ENCODE measurements at places on chromosomes 4 and X.

- DNase-seq, result no peak
These were observed 357.2 kb upstream of the FAM241A start for GRCh38 chr4:111788099-111788498.

- no peak for DNase-seq
These were observed 5.7 kb downstream of the ARL13A start for GRCh38 chrX:100975212-100975611.

DNA sequence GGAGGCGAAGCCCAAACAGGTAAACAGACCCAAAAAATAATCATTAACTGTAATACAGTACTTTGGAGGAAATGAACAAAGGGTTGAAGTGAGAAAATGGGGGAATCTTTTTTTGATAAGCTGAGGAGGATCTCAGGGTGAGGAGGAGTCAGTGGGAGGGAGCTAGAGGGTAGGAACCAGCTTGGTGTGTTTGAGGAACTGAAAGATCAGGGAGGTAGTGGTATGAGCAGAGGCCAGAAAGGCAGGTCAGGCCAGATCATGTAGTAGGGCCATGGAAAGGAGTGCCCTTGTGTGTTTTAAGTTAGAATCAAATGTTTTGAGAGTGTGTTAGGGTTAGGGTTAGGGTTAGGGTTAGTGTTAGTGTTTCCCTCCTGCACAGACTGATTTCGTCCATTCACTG is 48.8 kb downstream of the PPP2R2C start:
- DNase-seq, result no peak

DNA sequence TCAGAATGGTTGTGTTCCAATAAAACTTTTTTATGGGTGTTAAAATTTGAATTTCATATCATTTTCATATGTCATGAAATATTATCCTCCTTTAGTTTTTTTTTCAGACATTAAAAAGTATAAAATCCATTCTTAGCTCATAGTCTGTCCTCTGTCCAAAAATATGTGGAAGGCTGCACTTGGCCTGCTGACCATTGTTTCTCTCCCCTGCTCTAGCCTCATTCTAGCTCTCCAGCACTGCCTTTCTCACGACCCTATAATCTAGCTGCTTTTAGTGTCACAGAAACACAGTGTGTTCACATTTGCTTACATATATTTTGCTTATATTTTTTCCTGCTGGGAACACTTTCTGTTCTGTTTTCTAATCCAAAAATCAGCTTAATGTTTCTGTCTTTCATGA is 165.0 kb upstream of the ANK2 start:
- no peak for DNase-seq

DNA sequence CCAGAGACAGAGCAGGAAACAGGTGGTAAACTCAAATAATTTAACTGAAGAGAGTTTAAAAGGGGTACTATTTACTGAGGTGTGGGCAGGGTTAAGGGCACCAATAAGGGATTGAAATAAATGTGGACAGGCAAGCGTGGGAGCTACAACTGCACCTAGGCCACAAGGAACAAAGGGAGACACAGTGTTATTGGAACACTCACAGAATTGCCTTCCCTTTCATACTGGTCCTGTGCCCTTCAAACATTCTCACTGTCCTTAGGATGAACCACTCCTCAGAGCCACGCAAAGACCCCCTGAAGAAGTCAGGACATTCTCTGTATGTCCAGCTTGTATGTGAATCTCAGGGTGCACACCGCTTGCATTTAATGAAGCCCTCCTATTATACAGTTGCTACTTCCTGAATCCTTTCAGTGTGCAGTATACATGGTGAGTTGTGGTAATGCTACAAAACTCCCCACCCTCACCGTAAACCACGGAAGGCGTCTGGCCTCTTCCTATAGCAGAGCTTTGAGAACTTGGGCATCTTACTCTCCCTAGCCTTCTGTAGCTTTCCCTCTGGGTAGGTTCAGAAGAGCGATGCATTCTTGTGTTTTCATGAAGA is 9.6 kb upstream of the MRPL1 start:
- no peak for DNase-seq

DNA sequence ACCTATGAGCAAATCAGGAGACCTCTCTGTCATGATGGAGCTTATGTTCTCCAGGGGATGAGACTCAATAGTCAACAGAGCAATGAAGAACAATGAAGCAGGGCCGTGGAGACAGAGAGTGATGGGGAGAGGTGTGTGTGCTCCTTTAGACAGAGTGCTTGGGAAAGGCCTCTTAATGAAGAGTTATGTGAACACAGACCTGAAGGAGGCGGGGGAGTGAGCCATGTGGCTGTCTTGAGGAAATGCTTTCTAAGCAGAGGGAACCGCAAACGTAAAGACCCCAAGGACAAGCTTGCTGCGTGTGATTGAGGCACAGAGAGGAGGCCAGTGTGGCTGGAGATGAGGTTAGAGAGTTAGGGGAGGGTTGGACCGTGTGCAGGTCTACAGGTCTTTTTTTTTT is 53.1 kb downstream of the CHRNA9 start:
- no peak for DNase-seq

GRCh38 chrX:151694661-151695582 is at the start of gene PRRG3:
PRRG3 (plus strand) TSS chrX:151695458; CDS start chrX:151698815, 3,357 bp downstream.
- DNase-seq, result no peak

DNA sequence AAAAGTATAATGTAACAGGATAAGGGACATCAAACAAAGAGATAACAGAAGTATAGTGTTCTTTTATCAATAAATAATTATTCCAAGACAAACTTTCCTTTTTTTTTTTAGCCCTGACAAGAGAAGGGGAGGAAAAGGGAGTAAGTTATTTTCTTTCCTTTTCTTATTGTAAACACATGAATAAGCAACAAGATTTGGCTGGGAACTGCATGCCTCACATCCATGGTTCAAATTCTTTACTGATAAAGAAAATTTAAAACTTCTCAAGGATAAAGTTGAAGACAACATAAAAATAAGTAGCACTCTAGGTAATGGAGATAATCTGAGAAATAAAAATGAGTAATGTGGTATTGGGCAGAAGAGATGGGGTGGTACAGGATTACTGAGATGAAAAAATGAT is 71.6 kb downstream of the NEK1 start:
- no peak for DNase-seq

DNA sequence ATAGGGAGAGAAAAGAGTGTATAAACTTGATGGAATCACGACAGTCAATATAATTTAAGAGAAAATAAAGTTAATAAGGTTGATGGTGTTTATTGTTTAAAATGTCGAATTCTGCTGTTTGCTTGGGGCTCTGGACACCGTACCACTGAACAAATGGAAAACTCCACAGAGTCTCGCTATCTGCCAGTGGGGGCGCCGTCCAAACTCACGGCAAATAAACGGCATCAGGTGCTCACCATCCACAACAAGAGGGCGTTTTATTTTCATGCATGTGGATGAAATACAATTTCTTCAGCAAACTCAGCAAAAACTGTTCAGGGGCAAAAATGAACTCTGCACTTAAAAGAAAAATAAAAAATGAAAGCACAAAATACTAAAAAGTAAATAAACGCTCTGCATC is 46.6 kb upstream of the FAM47C start:
- DNase-seq, result no peak

DNA sequence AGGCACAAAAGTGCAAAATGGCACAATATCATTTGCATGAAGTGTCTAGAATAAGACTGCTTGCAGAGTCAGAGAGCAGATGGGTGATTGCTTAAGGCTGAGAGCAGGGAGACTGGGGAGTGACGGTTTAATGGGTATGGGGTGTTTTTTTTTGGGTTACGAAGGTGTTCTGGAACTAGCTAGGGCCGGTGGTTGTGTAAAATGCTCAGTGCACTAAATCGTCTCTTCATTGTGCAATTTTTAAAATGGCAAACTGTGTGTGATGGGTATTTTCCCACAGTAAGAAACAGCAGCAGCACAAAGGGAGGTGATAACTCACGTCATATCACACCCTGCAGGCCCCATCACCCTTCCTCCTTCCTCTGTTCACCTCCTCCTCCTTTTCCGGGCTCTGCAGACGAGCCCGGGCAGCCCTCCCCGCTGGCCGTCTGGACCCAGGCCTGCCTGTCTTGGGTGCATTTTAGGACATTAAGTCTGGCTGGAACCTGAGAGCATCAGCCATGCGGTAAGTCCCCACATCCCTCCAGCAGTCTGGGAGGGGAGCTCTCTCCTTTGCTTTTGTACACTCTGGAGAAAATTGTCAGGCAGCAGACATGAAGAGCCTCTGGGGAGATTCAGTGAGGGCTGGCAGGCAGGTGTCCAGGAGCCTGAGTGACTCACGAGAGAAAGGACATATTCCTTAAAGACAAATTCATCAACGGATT is 42.7 kb downstream of the ASMT start:
- DNase-seq, result peak; percentile 40

DNA sequence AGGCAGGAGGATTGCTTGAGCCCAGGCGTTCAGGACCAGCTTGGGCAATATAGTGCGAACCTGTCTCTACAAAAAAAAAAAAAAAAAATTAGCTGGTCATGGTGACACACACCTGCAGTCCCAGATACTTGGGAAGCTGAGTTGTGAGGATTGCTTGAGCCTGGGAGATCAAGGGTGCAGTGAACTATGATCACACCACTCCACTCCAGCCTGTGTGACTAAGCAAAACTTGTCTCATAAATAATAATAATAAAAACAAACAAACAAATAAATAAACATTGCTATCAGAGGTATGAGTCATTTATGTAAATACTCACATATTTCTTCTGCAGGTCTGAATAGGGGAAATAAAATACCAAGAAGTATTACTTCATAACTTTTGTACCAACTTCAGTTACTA is 1372.7 kb upstream of the AGA start:
- no peak for DNase-seq

- no peak for DNase-seq
These were observed 605.1 kb downstream of the ADGRL3 start for GRCh38 chr4:61805227-61805626.

GRCh38 chrX:151984328-151984727 is 9.9 kb upstream of the GABRE start:
- DNase-seq, result no peak

DNA sequence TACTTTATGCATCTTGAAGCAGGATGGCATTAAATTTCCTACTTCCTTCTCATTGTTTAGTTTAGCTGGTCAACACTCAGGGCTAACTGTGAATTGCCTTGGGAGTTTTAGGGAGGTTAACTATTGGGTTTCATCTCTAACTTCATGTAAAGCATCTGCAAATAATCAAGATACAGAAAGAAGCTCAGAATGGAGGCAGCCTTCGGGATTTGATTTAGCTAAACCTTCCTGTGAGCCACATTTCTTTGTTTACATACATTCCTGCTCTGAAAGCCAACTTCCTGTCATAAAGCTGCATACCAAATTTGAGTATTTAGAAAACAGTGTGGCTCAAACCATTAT is 131.7 kb upstream of the PCDH18 start:
- no peak for DNase-seq

- peak; percentile 52 for DNase-seq
These were observed at the start of gene QDPR for GRCh38 chr4:17511950-17512795. QDPR (minus strand) TSS chr4:17512090; CDS start chr4:17512054, 36 bp downstream.

GRCh38 chrX:15686818-15687685 is 22.4 kb upstream of the CLTRN start:
- peak; percentile 54 for DNase-seq

DNA sequence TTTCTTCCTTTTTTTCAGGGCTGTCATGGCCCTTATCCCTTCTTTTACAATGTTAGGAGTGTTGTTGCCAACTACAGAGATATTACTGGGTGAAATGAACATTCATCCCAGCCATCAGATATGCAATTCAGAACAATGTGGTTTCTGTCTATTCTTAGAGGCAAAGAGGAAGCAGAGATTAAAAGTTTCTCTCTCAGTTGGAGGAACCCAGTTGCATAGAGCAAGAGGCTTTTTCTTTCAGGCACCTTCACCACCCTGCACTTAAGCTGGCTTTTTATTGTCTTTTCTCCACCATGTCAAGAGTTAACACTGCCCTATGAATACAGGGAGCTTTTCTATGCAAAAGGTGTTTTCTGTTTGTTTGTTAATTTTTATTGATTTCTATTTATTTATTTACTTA is 1559.6 kb upstream of the IGFBP7 start:
- no peak for DNase-seq

- DNase-seq, result no peak
These were observed 48.7 kb upstream of the SLC7A11 start for GRCh38 chr4:138290805-138291204.

DNA sequence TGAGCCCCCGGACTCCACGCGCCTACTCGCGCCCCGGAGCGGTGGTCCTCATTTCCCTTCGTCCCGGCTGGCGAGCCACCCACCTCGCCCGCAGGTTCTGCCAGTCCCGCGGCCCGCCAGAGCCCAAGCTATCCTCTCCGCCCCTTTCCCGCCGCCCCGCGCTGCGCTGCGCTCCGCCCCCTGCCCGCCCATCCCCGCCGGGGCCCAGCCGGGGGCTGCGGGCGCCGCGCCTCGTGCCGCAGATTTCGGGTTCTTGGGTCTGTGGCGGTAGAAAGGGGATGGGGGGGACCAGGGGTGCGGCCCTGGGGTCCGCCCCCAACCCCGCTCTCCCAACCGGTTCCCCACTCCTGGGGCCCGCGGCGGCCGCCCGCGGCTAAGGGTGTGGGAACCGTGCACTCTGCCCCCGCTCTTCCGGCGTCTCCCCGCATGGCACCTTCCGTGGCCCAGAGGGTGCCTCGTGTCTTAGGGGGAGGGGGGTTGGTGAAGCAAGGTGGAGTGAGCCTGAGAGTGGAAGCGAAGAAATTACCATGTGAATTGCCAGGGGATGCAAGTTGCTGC is 650.8 kb upstream of the DIPK2B start:
- peak; percentile 96 for DNase-seq

DNA sequence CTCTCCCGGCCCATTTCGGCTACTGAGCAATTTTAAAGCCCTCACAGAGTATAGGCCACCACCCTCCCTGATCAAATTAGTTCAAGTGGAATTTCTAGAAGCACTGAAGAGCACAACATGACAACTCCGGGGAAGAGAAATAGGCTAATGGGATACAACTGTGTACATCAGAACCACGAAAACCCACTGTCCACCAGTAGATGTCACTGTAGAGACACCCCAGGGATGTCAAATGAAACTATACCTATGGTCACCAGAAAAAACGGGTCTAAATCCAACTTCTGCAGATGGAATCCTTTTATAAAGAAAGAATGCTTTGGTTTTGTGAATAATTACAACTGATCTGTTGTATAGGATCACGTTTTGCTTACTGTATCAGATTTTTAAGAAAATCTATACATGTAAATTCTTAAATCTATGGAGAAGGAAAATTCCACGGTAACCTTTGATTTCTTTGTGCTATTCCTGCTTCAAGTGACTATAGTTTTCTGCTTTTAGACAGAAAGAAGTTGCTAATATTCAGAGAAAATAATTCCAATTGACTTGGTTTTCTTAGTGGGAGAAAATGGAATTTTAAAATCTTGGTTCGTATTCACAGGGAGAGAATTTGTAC is 29.5 kb upstream of the MAP3K15 start:
- peak; percentile 54 for DNase-seq

- DNase-seq, result no peak
These were observed 7.9 kb downstream of the C4orf17 start for GRCh38 chr4:99518601-99519295.

DNA sequence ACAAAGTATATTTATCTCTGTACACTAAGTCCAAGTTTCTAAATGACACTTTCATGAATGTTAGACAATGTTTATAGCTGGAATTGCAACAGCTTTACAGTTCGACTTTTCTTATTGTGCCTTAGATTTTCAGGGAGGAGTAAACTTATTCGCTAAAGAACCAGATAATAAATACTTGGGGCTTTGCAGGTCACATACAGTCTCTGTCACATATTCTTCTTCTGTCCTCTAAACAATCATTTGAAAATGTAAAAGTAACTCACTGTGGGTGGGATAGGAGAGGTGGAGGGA is 132.6 kb downstream of the SPRY1 start:
- DNase-seq, result no peak

Data from NCI-H1417 (cell line).